ENCODE measurements at places on chromosomes 12 and 14.

GRCh38 chr14:51168215-51168613 lies 71.8 kb upstream of the TMX1 start:
- no peak for DNase-seq

GRCh38 chr12:102691773-102692555 lies 211.6 kb upstream of the IGF1 start:
- no peak for DNase-seq

DNA sequence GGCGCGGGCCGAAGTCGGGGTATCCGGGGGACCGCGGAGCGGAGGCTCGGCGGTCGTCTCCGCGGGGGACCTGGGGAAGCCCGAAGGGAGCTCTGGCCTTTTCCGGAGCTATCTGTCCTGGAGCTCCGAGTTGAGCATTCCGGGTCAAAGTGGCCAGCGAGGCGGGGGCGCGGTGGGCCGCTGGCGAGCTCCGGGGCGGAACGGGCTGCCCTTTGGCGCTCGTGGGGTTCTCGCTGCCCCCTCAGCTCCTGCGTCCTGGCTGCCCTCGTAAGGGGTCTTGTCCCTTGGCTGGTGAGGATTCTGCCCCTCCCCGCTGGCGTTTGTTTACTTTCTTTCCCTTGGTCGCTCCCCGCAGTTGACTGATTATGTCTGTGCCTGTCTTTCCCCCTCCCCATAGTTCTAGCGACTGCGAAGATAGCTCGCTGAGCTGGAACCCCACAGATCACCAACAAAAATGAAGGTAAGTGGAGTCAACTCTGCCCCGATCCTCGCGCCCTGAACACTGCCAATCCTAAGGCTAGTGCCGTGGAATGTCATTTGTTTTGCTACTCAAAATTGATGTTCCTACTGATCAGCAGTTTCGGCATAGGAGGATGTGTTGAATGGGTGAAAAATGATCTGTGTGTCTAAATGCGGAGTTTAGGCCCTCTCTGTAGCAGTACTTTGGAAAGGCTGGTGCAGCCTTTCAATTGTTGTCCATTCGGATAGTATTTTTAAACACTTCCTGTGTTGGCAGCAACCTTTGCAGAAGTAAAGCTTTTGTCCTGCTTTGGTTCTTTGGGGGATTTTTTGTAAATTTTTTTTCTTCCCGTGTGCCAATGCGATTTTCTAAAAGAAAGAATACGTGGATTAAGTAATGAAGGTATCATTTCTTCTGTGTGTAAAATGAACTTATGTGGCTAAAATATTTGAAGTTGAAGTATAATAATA lies 1.3 kb downstream of the ARID4A start:
- DNase-seq, result peak; percentile 7

DNA sequence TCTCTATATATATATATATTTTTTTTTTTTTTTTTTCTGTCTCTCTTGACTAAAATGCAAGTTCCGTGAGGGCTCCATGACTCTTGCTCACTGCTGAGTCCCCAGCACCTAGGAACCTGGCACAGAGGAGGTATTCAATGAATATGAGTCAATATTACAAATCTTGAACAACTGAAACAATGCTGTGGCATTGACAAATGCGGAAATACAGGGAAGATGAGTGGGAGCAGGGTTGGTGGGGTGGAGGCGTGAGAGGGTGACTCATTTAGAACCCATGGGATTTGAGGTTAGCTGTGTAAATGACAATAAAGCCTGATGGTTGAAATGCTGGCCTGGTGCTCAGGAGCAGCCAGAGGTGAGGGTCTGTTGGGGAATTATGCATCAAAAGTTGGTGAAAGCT lies 121.7 kb upstream of the FUT8 start:
- no peak for DNase-seq

DNA sequence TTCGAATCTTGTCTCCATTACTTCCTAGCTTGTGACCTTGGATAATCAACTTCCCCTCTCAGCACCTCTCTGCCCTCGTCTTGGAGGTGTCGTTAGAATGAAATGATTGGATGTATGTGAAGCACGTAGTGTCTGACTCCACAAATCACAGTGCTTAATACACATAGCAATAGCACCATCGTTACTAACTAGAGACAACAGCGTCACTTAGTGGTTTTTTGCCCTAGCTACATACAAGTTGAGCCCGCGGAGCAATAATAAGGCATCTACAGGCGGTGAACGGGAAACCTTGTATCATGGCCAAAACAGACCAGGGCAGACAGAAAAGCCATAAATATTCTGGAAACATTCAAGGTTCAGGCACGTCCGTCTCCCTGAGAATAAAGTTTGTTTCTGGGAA lies 154.9 kb downstream of the ASCL4 start:
- no peak for DNase-seq

Measured in CD4-positive, alpha-beta T cell treated with Interleukin-17A for 1 hour (primary cell).